ENCODE measurements at places on chromosomes 6 and 20.
A peak's percentile ranks its signal among the peaks of the same experiment; 100 is the strongest.

DNA sequence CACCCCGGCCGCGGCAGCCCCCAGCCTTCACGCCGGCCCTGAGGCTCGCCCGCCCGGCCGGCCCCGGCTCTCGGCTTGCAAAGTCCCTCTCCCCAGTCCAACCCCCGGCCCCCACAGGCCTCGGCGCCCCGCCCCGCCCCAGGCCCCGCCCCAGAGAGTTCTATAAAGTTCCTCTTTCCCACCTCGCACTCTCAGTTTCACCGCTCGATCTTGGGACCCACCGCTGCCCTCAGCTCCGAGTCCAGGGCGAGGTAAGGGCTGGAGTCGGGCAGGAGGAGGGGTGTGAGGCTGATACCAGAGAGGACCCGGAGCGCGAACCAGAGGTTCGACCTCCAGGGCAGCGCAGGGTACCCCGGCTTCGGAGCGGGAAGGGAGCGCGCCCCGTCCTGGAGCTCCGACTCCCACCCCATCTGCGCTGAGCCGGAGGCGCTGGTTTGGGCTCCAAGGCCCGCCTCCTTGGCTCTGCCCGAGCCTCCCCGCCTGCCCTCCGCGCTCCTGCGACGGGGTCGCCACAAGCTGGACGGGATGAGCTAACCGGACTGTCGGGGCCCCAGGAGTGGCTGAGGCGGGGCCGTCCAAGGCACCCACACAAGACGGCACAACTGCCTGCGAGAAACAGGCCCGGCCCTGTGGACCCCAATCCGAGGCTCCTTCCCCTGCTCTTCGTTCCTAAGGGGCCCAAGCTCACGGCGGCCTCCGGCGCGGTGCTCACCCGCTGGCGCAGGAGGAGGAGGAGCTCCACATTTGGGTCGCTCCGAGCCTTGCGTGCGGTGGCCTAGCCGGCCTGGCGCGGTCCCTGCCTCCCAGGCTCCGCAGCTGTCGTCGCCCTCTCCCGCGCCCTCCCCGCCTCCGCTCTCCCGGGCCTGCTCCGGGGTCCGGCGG lies at the start of gene IRF4:
Gene IRF4 (plus strand): TSS at position 194 of the 882 bp plus-strand sequence. CDS start 1,401 bp downstream, outside the sequence.
- DNase-seq, result peak; percentile 63

DNA sequence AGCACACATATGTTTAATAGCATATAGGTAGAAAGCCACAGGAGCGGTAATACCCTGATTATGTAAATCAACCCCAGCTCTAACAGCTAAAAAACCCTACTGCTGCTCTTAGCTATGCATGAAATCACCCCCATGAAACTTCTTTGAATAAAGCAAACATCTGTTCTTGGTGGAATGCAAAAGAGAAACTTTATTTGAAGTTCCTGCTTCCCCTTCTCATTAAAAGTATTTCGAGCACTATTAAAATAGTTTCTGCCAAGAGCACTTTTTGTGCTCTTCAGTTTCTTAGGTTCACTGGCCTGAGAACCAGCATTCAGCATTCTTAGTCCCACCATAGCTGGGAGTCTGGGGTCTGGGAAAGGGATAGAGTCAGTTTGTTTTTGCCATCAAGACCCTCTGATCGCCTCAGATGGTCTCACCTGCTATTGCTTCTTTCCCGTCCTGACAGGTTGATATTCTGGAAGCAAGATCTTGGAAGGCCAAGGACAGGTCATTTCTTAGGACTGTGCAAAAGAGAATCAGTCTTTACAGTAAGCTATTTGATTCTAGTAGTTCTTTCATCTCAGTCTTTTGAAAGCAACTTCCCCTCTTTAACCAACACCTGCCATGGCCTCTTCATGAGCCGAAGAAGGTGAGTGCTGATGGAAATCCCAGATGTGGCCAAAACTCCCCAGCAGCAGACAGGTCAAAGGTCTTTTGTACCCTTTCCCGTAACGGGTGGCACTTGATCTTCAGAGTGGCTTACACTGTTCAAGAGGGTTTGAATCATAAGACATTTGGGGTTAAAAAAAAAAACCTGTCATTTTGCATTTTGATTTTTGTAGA lies 76.5 kb upstream of the TMEM170B start:
- no peak for DNase-seq

- no peak for DNase-seq
Observed at GRCh38 chr20:52539891-52540290, 348.3 kb upstream of the ZFP64 start.

- no peak for DNase-seq
Observed at GRCh38 chr6:22294301-22294700, 2.5 kb downstream of the PRL start.

GRCh38 chr6:116386581-116387299 lies 16.0 kb downstream of the DSE start:
- no peak for DNase-seq

DNA sequence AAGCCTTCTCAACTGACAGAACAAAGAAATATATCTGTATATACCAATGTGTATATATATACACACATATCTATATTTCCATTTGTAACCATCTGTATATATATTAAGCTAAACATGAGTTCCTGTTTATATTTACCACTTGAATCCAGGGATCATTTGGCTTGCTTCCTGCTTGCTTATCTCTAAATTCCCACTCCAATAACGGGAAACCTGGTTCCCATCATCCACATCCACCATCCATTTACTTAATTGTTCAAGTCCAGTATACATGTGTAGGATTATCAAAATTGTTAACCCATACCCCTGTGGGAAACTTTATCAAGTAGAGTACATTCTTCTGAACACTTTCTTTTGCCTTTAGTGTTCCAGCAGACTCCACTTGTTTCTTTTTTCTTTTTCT lies 12.5 kb upstream of the SOX12 start:
- no peak for DNase-seq

- DNase-seq, result no peak
Observed at GRCh38 chr20:9491324-9491723, 23.1 kb upstream of the LAMP5 start.

- no peak for DNase-seq
Observed at GRCh38 chr6:33925936-33926335, 122.1 kb upstream of the MLN start.

DNA sequence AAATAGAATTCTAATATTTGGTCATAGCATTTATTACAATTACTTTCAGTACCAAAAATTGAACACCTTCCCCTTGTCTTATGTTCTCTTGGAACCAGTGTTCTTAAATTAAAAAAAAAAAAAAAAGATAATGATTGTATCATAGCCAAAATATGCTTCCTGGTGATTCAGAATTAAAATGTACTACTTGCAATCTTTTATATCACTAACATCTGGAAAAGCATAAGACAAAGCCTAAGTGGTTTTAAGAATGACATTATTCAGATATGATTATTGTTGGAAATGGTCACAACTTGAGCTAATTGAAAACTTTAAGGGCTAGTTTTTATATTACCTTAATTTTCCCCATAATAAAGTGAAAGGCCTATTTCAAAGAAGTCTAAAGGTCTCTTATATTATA lies 493.3 kb upstream of the MARCKS start:
- DNase-seq, result no peak

- no peak for DNase-seq
Observed at GRCh38 chr6:162538643-162539064, 188.9 kb downstream of the PRKN start.

- DNase-seq, result peak; percentile 42
Observed at GRCh38 chr20:5650280-5650691, 99.9 kb upstream of the SHLD1 start.

GRCh38 chr6:10510592-10511367 lies 10.4 kb upstream of the GCNT2 start:
- peak; percentile 37 for DNase-seq

GRCh38 chr6:161486361-161487216 lies 212.7 kb upstream of the AGPAT4 start:
- no peak for DNase-seq

GRCh38 chr6:165744555-165745228 lies 81.7 kb upstream of the PDE10A start:
- no peak for DNase-seq

DNA sequence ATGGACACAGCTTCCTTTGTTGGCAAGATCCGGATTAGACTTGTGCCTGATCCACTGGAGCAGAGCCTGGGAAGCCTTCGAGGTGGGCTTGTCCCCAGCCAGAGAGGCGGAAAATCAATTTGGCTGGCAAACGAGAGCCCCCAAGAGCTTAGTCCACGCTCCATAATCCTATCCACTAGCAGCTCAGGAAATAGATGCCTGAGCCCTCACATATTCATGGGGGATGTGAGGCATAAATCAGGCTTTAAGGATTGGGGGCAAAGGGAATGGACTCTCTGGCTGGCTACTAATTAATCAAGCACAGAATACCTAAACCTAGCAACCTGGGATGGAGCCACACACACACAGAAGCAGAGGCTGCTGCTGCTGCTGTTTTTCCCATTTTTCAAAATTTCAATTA lies 137.9 kb downstream of the PKHD1 start:
- no peak for DNase-seq

DNA sequence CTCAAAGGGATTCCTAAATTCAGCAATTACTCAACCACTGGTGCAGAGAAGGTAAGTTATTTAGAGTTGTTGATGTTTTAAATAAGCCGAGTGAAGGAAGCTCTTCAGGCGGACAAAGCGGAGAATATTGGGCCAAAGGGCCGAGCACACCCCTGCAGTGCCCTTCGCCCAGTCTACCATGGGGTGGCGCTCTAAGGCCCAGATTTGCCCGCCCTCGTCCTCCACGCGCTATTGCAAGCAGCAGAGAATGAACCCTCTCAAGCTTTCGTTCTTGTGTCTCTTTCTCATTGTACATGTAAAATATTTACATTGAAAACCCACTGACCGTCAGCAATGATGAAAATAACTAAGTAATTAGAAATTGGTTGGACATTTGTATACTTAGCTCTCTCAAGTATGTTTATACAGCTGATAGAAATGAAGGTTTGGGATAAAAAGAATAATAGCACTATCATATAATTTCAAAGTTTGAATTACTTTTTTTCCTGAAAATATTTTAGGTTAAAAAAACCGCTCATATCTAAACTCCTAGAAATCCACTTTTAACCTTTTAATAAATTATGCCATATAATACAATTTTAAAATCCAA lies 195.0 kb upstream of the CEP162 start:
- DNase-seq, result no peak

DNA sequence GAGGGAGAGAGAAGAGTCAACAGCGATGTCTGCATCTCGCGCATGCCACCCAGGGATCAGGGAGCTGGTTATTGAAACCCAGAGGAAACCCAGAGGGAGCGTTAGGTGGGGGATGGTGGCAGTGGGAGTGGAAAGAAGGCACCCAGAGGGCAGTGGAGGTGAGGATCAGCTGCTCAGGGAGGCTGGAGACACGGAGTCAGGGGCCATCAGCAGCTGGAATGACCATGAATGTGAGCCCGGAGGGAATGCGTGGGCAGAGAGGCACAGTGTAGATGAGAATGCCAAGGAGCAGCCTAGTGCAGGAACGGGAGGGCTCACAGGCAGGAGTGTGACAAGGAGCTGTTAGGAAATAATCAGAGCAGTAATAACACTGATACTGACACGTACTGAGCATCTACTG lies 36.2 kb downstream of the RSPO4 start:
- DNase-seq, result no peak

DNA sequence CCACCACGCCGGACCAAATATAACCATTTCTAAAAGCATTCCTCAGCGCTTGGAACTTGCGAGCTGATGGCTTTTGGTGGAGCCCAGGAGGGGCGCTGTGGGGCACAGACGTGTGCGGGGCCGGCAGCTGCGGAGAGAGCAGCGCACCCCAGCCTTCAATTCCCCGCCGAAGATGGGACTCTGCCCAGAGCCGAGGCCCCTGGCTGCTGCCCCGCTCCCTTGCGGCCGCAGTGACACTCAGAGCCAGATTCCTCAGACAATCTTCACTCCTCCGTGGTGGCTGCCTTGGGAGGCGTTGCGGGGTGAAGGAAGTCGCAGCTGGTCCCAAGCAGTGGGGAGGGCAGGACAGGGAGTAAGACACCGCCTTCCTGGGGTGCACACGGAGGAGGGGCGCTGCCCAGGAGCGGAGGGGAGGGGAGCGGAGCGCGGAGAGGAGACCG lies 87.7 kb downstream of the TMEM242 start:
- DNase-seq, result peak; percentile 49

DNA sequence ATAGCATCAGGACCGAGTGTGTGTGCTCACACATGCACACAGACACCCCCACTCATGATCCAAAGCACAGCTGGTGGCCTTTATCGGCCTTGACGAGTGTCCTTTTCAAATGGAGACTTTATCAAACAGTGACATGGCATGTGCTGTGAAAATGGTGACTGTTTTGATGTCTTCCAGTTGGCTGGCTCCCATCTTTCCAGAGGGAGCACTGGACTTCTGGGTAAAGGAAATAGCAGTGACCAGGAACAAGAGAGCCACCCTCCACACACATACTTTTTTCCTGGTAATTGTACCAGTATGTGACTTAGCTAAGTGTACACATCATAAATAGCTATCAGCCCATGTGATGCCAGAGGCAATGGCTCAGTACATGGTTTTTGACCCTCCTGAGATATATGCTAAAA lies 52.7 kb downstream of the ZDHHC14 start:
- DNase-seq, result no peak

Measured in CD4-positive, alpha-beta T cell treated with Interleukin-1 beta for 1 hour (primary cell).